B cell (primary cell): ENCODE measurements at places on chromosomes 2 and 18.

- H3K27ac ChIP-seq = no peak overlapping the region
- H3K4me1 ChIP-seq = no peaks in the 10 kb centered on the region
- no peaks in the 10 kb centered on the region for H3K36me3 ChIP-seq
- no peak for DNase-seq
- no peaks in the 10 kb centered on the region for H3K27me3 ChIP-seq
- no peak overlapping the region for H3K4me3 ChIP-seq
These were observed 92.9 kb upstream of the RNF152 start for GRCh38 chr18:61985681-61986080.

- no peaks in the 10 kb centered on the region for H3K4me1 ChIP-seq
- no peak overlapping the region for H3K27ac ChIP-seq
- no peaks in the 10 kb centered on the region for H3K36me3 ChIP-seq
- no peak for DNase-seq
- no peaks in the 10 kb centered on the region for H3K27me3 ChIP-seq
- H3K4me3 ChIP-seq = no peak overlapping the region
These were observed 500.5 kb downstream of the PLCL1 start for GRCh38 chr2:198304859-198305258.

DNA sequence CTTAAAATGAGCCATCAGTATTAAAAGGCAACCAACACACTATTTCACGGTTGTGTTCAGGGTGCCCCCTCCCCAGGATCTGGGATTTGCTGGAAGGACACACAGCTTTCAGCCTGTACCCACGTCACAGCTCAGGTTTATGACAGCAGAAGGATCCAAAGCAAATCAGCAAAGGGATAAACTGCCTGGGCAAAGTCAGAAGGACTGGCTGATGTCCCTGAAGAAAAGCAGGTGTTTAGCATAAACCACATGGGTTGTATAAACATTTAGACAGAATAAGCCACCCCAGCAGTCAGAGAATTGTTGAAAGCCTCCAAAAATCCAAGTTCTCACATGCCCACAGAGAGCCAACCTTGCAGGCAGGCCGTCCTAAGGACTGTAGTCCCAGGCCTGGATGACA, 63.9 kb downstream of the CD226 start:
- H3K27me3 ChIP-seq = no peaks in the 10 kb centered on the region
- no peaks in the 10 kb centered on the region for H3K36me3 ChIP-seq
- H3K27ac ChIP-seq = no peak overlapping the region
- DNase-seq = no peak

DNA sequence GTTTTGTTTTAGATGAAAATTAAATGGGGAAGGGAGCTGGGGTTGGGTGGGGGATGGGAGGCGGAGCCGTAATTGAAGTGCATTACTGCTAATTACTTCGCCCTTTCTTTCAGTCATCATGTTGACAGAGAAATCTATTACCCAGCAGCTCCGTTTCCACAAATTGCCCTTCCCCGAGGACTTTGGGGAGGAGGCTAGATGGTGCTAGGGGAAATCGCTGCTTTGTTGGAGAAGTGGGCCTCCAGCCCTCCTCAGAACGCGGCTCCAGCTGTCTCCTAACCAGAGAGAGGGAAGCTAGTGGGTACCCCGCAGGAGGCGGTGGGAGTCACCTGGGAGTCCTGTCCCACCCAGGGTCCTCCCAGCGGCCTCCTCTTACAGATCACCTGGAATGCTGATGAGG, 130.9 kb upstream of the MYCN start:
- H3K36me3 ChIP-seq = no peaks in the 10 kb centered on the region
- H3K4me1 ChIP-seq = no peaks in the 10 kb centered on the region
- H3K27me3 ChIP-seq = no peaks in the 10 kb centered on the region
- no peak for DNase-seq
- no peak overlapping the region for H3K27ac ChIP-seq

GRCh38 chr2:109272461-109272860, 143.5 kb downstream of the SH3RF3 start:
- no peak overlapping the region for H3K4me3 ChIP-seq
- DNase-seq = no peak
- H3K27me3 ChIP-seq = no peaks in the 10 kb centered on the region

DNA sequence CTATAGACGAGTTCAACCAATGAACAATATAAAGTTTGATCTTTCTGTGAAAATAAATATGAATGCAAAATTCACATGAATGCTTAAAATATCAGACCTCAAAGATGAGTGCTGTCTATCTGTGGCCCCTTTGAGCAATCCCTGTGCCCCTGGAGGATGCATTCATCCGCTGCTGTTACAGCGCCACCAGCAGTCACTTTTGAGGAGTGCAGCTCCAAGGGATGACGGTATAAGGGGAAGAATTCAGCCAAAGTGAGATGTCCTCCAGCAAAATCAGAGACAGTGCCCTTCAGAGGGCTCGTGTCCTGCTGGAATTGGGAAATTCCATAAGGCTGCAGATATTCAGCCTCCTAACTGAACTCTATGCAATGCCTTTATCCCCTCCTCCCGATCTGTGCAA, 12.0 kb upstream of the CHRNA1 start:
- no peaks in the 10 kb centered on the region for H3K27me3 ChIP-seq
- peaks cover 6% of the 10 kb centered on the region for H3K4me1 ChIP-seq
- H3K36me3 ChIP-seq = no peaks in the 10 kb centered on the region
- H3K27ac ChIP-seq = no peak overlapping the region
- no peak overlapping the region for H3K4me3 ChIP-seq

GRCh38 chr2:187299122-187299906, 148.7 kb downstream of the CALCRL start:
- no peak for DNase-seq
- H3K27me3 ChIP-seq = no peaks in the 10 kb centered on the region
- H3K4me3 ChIP-seq = no peak overlapping the region
- H3K27ac ChIP-seq = no peak overlapping the region
- H3K4me1 ChIP-seq = no peaks in the 10 kb centered on the region

DNA sequence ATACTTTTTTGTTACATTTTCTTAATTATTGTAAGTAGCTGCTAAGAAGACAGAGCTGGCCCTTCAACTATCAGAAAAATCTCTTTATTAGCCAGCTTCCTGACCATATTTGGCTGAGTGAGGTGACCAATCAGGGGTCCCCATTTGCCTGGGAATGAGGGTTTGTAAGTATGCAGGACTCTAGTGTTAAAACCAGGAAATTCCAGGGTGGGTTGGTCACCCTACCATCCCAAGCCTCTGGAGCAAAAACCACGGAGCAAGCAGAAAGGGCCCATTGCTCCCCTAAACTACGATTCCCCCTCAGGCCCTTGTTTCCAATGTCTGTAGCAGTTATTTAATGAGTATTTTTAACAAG, 165.6 kb upstream of the NCKAP5 start:
- no peak overlapping the region for H3K4me3 ChIP-seq
- H3K27me3 ChIP-seq = no peaks in the 10 kb centered on the region
- H3K36me3 ChIP-seq = no peaks in the 10 kb centered on the region
- no peak for DNase-seq
- H3K27ac ChIP-seq = no peak overlapping the region

DNA sequence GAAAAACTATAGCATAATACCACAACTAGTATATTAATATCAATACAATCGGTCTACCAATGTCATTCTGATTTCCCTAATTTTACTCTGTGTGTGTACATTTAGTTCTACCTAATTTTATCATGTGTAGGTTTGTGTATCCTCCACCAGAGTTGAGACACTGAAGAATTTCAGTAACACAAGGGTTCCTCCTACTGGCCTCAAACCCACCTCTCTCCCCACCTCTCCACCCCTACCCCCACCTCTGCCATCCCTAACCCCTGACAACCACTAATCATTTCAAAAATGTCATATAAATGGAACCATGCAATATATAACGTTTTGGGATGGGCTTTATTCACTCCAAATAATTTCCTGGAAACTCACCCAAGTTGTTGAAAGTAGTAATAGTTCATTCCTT, 117.9 kb downstream of the LYPD6 start:
- no peaks in the 10 kb centered on the region for H3K36me3 ChIP-seq
- H3K4me1 ChIP-seq = no peaks in the 10 kb centered on the region
- no peak overlapping the region for H3K4me3 ChIP-seq
- H3K27me3 ChIP-seq = no peaks in the 10 kb centered on the region

GRCh38 chr2:71223767-71224333, 3.1 kb downstream of the PAIP2B start:
- peaks cover 23% of the 10 kb centered on the region for H3K4me1 ChIP-seq
- DNase-seq = peak; percentile 58
- no peak overlapping the region for H3K27ac ChIP-seq
- H3K27me3 ChIP-seq = no peaks in the 10 kb centered on the region

GRCh38 chr18:46163091-46163490, 58.9 kb downstream of the HAUS1 start:
- H3K27ac ChIP-seq = no peak overlapping the region
- H3K36me3 ChIP-seq = no peaks in the 10 kb centered on the region
- no peak for DNase-seq
- H3K4me1 ChIP-seq = peaks cover 11% of the 10 kb centered on the region
- H3K27me3 ChIP-seq = no peaks in the 10 kb centered on the region

- no peaks in the 10 kb centered on the region for H3K36me3 ChIP-seq
- H3K4me1 ChIP-seq = no peaks in the 10 kb centered on the region
- no peaks in the 10 kb centered on the region for H3K27me3 ChIP-seq
- H3K4me3 ChIP-seq = no peak overlapping the region
These were observed 123.8 kb downstream of the MYO1B start for GRCh38 chr2:191369034-191369433.

DNA sequence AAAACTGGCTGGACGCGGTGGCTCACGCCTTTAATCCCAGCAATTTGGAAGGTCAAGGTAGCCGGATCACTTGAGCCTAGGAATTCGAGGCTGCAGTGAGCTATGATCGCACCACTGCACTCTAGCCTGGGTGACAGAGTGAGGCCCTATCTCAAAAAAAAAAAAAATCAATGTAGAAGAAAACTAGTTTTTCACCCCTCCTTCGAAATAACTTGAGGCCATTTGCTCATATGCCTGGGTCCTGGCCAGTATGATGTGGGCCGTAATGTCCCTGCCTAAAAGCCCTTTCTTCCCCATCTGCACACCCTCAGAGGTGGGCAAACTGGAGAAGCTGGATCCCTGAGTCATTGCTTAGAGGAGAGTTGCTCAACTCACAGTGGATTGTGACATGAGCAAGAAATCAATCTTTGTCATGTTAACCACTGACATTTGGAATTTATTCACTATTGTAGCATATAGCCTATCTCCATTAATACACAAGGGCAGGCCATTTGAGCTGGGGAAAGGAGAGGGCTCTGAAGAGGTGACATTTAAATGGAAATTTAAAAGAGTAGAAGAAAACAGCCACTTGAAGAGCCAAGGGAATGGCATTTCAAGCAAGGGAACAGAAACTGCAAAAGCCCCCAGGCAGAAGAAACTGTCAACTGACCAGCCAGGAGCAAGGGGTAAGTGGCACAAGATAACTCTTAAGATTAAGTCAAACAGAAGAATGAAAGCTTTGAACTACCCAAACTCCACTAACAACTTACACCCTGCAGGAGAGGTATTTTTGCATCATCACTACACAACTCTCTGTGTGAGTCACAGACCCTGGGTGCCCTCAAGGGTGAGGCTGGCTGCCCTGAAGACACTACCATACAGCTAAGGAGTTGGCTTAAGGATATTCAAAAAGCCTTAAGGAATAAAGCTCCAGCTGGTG, 7.6 kb upstream of the METTL21A start:
- H3K27ac ChIP-seq = no peak overlapping the region
- H3K4me3 ChIP-seq = no peak overlapping the region
- DNase-seq = no peak
- no peaks in the 10 kb centered on the region for H3K27me3 ChIP-seq
- H3K36me3 ChIP-seq = no peaks in the 10 kb centered on the region

DNA sequence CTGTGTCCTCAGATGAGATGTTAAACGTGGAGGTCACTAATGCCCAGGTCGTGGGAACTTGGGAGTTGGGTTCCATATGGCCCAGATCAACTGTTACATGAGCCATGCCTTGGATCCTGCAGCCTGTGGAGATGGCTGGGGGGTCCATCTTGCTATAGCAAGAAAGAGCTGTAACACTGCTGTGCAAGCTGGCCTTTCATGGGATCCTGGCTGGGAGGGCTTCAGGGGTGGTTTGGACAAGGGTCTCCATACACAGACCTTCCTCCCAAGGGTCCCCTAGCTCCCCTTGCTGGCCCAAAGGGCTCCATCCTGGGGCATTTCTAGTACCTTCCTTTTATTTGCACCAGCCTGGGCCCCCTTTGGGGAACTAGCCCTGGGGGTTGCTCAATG, 337.7 kb downstream of the DYSF start:
- no peaks in the 10 kb centered on the region for H3K4me1 ChIP-seq
- no peaks in the 10 kb centered on the region for H3K27me3 ChIP-seq
- no peak for DNase-seq
- no peak overlapping the region for H3K4me3 ChIP-seq
- H3K27ac ChIP-seq = no peak overlapping the region

DNA sequence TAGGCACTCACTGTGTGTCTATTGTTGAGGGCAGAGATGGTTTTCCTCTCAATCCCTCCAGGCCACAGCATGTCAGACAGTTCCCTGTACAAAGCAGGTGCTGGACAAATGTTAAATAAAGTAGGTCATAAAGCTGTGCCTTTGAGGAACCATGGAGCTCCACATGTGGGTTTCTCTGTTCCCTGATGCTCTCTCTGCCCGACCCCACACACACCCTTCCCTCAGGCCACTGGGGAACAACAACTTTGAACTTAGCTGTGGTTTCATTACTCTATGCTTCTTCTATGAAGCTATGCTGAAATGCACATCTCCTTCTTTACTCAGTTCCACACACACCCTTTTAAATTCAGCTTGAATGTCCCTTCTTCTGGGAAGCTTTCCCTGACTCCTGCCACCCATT, 415.3 kb downstream of the HRH4 start:
- H3K27me3 ChIP-seq = no peaks in the 10 kb centered on the region
- no peak overlapping the region for H3K27ac ChIP-seq
- H3K36me3 ChIP-seq = no peaks in the 10 kb centered on the region

DNA sequence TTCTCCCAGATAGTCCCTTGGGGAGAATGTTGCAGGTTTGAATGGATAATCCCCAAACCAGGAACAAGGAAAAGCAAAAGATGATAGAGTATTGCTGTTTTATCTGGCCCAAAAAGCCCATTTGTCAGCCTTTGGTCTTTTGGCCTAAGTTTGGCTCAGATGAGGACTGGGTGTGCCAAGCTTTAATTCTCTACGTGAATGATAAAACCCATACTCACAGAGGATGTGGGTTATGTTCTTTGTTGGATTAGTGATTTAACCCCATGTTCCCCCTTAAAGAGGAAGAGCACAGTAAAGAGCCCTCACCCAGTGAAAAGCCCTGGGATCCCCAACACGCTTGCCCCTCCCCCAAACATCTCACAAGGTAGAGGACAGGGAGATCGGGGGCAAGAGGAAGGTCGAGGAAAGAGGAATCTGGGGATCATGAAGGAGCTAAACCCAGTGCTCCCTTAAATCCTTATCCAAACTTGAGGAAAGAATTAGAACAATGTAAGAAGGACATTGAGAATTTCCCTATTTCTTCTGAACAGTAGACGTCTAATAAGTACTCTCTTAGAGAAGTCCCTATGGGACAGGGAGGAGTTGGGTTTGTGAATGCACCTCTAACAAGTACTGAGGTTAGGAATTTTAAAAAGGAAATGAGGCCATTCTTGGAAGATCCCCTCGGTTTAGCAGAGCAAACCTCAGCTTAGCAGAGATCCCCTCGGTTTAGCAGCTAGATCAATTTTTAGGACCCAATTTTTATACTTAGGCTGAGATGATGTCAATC, 105.0 kb downstream of the HIBCH start:
- peaks cover 11% of the 10 kb centered on the region for H3K36me3 ChIP-seq
- H3K4me3 ChIP-seq = no peak overlapping the region
- DNase-seq = no peak

GRCh38 chr2:70890469-70891065, 45.1 kb upstream of the ATP6V1B1 start:
- DNase-seq = no peak
- no peak overlapping the region for H3K4me3 ChIP-seq
- H3K27ac ChIP-seq = no peak overlapping the region
- H3K4me1 ChIP-seq = peaks cover 31% of the 10 kb centered on the region
- H3K36me3 ChIP-seq = no peaks in the 10 kb centered on the region

GRCh38 chr18:6547476-6547875, 132.8 kb upstream of the L3MBTL4 start:
- no peaks in the 10 kb centered on the region for H3K4me1 ChIP-seq
- no peaks in the 10 kb centered on the region for H3K27me3 ChIP-seq
- no peaks in the 10 kb centered on the region for H3K36me3 ChIP-seq
- H3K4me3 ChIP-seq = no peak overlapping the region
- DNase-seq = no peak
- no peak overlapping the region for H3K27ac ChIP-seq
